ENCODE measurements at places on chromosomes 16 and 17.

GRCh38 chr17:7356756-7357155 lies 1.8 kb downstream of the TMEM95 start:
- DNase-seq, result no peak

DNA sequence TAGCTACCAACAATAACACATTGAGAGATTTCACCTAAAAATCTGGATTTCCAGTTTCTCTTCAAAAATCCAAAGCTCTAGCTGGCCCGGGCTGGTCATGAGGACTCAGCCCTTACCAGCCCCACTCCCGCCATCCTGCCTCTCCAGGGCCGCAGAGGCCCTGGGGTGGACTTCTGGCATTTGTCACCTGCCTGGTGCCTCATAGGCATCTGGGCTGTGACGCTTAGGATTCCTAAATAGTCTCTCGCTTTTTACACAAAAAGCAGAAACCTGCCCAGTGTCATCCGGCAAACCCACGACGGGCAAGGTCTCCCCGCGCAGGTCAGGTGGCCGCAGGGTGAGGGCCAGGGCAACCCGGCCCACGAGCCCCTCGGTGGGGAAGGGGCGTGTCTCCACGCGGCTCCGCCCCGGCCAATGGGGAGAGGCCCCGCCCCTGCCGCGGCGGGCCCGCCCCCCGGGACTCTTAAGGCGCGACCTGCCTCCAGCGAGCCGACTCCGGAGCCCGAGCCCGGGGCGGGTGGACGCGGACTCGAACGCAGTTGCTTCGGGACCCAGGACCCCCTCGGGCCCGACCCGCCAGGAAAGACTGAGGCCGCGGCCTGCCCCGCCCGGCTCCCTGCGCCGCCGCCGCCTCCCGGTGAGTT lies at the start of gene VASN:
Gene VASN, plus strand, starts transcription at position 492 of the 644 bp plus-strand sequence. CDS start 9,030 bp downstream, outside the sequence.
- peak; percentile 23 for DNase-seq

- no peak for DNase-seq
These were observed 885.5 kb downstream of the CDH11 start for GRCh38 chr16:64236316-64236715.

DNA sequence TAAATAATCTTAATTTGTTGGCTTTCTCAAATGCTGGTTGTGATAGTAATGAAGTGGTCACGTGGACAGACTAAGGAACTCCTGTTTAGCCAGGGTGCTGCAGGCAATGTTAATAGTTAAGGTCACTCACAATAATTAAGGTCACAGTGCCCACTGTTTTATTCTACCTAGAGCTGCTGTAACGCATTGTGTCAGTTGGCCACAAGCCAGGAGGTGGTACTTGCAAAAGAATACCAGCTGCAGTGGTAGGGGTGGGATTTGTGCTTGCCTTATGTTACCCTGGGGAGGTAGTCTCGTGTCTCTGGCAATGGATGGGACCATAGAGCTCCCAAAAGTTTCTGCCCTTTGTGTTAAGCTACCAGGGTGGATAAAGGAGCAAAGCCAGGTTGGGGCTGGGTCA lies 969.1 kb upstream of the CDH8 start:
- no peak for DNase-seq

GRCh38 chr17:27454089-27454488 lies 2.2 kb upstream of the KSR1 start:
- no peak for DNase-seq

Data from kidney glomerular epithelial cell (primary cell).